ENCODE measurements at places on chromosomes 5 and 9.
A peak's percentile ranks its signal among the peaks of the same experiment; 100 is the strongest.

DNA sequence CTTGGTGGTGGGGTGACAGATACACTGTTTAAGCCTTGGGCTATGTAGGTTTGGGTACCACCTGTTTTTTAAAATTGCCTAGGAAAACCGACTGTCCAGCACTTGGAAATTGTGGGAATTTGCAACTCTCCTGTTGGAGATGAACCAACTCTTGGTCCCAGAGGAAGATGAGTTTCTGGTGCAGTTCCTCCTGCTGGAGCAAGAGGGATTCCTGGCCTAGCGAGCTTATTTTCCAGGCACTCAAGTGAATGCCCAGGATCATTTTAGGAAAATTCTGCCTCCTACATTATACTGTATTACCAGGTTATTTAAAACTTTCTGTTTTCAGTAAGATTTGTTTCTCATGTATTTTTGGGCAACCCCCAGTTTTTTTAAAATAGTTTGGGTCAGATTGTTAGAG, 33.7 kb downstream of the AP3S1 start:
- no peak for DNase-seq

- DNase-seq: peak; percentile 37
Measured at GRCh38 chr5:168162464-168162863, 129.0 kb upstream of the WWC1 start.

GRCh38 chr9:75087289-75087823, 599 bp downstream of the NMRK1 start:
- no peak for DNase-seq

- no peak for DNase-seq
Measured at GRCh38 chr5:85168474-85168873, 783.8 kb upstream of the EDIL3 start.

DNA sequence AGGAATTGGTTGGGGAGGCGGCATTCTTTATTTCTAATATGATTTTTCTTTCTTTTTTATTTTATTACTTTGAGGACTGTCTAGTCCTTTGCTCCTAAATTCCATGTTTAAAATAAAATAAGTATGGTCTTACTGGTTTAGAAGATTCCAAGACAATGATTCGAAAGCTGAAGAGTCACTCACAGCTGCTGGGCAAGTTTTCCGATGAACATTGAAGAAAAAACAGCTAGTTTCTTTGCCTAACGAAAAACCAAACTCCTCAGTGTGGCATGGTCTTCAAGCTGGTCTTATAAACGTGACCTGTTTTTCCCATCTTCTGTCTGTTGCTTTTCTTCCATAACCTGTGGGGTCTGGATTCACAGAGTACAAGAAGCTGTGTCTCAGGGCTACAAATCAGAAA, 25.1 kb downstream of the ZNF474 start:
- no peak for DNase-seq

All from left kidney (tissue), 8 donors.